Cardiac septum (tissue), 1 donor: ENCODE measurements at places on chromosomes 3 and 15.
A peak's percentile ranks its signal among the peaks of the same experiment; 100 is the strongest.

DNA sequence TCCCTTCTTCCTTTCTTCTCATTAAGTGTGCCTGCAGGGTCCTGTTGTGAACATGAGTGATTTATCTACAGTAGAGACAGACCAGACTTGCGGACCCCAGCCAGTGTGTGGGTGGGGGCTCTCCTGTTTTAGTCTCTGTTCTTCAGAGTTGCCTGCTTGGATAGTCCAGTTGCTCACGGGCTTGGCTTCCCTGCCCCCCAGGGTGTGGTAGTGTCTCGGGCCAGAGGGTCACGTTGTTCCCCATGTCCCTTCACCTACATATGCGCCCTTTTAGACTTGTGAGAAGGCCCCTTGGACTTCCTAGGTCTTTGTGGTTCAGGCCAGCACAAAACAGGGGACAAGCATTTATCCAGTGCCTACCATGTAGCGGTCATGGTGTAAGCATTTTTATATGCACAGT lies 85.8 kb downstream of the AAGAB start:
- no peak for DNase-seq

GRCh38 chr15:81031203-81031602 lies 30.5 kb downstream of the TLNRD1 start:
- DNase-seq = no peak

GRCh38 chr3:189530822-189531221 lies 100.4 kb upstream of the TP63 start:
- DNase-seq = no peak

- DNase-seq = no peak
These were observed 188.5 kb downstream of the ALCAM start for GRCh38 chr3:105555206-105555605.

DNA sequence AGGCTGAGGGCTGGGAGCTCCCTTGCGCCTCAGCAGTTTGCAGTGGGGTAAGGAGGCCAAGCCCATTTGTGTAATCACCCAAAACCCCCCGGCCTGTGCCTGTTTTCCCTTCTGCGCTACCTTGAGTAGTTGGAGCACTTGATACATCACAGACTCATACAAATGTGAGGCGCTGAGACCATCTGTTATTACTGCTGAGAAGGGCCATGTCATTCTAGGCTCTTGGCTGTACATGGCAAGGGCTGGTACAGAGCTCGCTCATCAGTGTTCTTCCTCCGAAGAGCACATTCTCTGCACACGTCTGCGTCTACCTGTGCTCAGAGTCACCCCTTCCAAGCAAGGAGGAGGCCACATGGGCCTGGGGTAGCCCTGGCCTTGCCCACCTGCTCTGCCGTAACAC lies 9.3 kb downstream of the PLA2G4B start:
- DNase-seq = no peak

DNA sequence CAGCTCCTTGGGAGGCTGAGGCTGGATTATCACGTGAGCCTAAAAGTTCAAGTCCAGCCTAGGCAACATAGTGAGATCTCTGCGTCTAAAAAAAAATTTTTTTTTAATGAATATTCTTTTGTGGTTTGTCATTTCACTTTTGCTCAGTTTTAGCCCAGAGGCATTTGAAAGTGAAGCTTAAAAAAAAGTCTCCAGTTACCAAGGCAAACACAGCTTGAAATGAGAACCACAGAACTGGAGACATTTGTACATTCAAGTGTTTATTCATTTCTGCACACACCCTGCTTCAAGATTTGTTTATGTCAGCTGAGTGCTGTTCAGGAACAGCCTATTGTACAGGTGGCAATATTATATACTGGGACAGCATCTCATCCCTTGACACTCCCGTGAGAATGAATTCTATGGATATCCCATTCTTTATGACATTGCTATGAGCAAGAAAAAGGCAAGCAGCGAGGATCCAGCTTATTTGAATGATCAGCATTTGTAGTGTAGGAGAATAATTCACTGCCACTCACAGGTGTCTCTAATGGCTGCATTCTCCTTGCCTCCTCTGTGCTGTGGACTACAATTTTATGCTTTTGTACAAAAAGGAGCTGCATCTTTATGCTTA lies 444.8 kb upstream of the GRM7 start:
- no peak for DNase-seq

DNA sequence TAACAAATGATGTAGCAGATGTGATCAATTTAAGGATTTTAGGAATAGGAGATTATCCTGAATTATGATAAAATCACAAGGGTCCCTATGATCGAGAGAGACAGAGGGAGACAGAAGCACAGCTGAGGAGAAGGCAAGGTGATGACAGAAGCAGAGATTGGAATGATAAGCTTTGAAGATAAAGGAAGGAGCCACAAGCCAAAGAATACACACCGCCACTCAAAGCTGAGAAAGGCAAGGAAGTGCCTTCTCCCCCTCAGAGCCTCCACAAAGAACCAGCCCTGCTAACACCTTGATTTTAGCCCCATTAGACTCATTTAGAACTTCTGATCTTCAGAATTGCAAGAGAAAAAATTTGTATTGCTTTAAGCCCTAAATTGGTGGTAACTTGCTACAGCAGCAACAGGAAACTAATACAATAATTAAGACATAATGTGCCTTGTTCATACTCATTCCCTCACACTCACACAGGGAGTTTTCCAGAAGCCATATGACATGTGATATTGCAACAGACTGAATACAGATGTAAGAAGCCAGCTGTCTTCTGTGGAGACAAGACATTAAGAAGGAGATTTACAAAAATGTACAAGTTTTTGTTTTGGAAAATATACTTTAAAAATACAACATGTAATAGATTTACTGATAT lies 38.2 kb downstream of the TRANK1 start:
- DNase-seq = no peak

- DNase-seq = no peak
These were observed 32.9 kb upstream of the UTS2B start for GRCh38 chr3:191363221-191363620.

- DNase-seq = no peak
These were observed 22.4 kb upstream of the FAM174B start for GRCh38 chr15:92677999-92678398.

- DNase-seq = no peak
These were observed 32.6 kb downstream of the TGM4 start for GRCh38 chr3:44906997-44907396.

DNA sequence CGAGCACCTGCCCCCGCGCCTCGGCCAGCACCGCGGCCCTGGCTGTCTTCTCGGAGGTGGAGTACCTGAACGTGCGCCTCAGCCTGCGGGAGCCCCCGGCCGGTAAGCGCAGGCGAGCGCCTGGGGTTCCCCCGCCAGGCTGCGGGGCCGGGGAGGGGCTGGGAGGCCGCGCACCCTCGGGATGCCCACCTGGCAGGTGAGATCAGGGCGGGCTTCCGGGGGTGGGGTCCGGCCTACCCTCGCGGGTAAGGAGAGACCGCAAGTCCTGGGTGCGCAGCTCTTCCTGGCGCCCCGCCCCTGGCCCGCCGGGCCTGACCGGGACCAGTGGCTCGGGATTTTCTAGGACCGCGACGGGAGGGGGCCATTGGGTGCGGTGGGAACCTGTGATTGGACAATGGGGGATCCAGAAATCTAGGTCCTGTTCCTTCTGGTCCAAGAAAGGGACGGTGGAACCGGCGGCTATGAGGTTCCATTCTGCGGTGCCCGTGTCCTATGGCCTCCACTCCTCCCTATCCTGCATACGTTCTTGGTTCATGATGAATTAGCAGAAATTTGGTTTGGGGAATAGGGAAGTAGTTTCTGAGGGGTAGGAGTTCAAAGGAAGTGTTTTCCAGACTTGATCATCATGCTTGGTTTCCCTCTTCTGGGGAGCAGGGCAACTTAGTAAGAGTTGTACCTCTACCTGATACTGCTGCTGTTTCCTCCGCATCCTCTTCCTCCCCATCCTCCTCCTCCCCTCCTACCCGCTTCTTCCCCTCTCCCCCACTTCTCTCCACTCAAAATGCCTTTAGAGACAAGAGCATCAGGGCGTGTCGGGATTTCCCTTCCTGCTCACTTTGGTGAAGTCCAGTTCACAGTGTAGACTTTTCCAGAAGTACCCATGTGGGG lies 808 bp downstream of the ARRDC4 start:
- DNase-seq = peak; percentile 77

DNA sequence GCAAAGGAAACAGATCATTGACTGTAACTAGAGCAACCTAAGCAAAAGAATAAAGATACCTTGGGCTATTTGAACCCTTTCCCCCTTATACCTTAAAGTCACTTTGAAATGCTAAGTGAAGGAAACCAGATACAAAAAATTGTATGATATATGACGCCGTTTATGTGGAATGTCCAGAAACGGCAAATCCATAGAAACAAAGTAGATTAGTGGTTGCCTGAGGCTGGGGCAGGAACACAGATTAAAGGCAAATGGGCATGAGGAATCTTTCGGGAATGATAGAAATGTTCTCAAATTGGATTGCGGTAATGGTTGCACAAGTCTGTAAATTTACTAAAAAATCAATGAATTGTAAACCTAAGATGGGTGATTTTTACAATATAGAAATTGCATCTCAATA lies 160.1 kb upstream of the CCDC54 start:
- DNase-seq = no peak

- DNase-seq = no peak
These were observed 50.8 kb upstream of the PSMD6 start for GRCh38 chr3:64074060-64074459.

DNA sequence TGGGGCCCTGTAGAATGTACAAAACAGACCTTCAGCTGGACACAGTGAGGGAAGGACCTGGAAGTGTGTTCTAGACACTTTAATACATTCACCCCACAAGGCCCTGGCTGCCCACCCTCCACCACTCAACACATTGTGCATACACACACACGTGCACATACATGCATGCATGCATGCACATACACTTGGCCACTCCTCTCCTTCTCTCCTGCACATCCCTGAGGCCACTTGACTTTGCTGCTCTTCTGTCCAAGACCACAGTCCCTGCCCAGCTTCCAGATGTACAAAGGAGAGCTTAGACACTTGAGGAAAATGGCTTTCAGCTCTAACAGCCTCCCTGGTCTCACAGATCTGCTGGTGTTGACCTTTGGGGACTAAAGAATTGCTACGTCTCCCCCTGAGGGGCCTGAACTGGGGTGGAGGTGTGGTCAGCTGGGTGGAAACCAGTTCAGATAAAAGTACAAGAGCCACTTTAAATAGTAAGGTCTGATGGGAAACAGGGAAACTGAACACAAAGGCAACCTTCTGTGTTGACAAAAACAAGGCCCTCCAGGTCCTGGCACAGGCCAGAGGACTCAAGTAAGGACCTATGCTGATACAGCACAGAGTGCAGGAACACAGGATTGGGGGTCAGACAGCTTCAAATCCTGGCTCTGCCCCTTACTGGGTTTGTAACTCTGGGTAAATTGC lies 24.8 kb upstream of the NOX5 start:
- DNase-seq = no peak

GRCh38 chr3:57557085-57557537 lies 1.0 kb downstream of the PDE12 start:
- DNase-seq = no peak
